ENCODE measurements at places on chromosomes 5 and 9.

GRCh38 chr5:76069061-76069735, 14.0 kb upstream of the SV2C start:
- DNase-seq: no peak

DNA sequence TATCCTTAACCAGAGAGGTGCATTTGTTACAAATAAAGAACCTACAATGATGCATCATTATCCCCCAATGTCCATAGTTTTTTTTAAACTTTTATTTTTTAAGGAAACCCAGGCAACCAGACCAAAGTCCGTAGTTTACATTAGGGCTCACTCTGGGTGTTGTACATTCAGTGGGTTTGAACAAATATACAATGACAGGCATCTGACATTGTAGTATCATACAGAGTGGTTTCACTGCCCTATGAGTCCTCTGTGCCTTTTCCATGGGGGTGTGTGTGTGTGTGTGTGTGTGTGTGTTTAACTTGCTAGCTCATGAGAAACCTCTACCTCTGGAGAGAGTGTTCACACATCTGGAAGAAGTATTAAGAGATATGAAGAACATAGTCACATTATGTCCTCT, 141.5 kb downstream of the KDM4C start:
- no peak for DNase-seq

GRCh38 chr5:179378441-179379271, 33.4 kb upstream of the ADAMTS2 start:
- DNase-seq: no peak

DNA sequence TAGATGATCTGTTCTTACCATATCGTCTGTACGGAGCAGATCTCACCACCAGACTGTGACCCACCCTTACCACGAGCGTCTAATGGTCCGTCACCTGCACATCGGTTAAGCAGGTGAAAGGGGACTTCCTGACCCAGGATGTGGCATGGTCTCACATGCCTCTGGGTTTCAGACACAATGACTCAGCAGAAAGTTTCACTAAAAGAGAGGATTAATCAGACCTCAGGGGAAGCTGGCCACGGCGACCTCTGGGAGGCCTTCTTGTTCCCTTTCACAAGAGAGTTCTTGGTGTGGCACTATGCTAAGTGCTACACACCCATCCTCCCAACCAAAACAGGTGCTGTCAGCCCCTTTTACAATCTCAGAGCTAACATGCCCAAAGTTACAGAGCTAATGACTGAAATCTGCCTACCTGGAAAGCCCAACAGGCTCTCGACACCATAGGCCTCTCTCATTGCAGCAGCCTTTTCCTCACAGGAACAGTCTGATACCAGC, 41.6 kb downstream of the ADAMTS12 start:
- peak; percentile 97 for DNase-seq

DNA sequence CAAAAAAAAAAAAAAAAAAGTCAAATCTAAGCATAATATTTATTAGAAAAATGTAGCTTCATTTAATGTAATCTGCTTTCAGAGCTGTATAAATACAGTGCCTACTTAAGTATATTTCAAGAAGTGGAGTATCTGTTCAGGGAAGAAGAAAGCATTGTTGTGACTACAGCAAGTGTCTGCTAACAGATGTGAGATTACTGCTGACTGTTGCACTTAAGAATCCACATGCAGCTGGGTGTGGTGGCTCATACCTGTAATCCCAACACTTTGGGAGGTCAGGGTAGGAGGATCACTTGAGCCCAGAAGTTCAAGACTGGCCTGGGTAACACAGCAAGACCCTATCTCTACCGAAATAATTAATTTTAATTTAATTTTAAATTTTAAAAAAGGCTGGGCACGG, 19.0 kb downstream of the KDM3B start:
- DNase-seq: no peak

DNA sequence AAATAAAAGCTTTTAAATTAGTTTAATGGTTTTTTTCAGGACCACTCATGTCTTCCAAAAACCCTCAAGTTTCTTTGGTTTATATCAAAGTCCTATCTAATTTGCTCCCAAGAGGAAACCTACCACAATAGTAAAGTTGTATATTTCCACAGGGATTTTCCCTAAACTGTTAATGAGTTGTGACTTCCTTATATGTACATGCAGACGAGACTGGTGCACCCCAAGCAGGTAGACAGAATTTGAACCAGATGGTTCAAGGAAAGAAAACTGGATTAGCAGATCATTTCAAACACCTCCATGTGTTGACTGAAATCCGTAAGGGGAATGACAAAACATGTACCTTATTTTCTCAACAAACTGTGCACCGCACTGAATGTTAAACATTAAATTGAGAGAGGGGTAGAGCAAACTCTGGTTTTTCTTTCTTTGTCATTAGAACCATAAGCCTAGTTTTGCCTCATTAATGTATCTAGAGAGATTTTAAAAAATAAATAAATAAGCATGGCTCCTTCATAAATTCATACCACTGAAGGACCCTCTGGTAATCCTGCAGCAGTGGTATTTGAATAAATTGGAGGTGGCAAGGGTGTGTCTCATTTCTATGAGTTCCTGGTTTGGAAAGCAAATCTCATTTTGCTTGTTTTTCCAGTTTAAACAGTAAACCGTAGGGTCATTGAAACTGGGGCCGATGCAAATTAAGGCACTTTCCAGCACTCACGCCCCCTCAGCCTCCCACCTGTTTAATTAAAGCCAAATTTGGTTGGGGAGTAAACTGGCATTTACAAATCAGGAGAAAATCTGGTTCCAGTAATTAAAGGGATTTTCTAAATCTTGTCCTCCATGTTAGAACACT, 51.1 kb downstream of the ENC1 start:
- DNase-seq: no peak

GRCh38 chr5:161545344-161546094, 1.0 kb downstream of the GABRB2 start:
- DNase-seq: no peak

DNA sequence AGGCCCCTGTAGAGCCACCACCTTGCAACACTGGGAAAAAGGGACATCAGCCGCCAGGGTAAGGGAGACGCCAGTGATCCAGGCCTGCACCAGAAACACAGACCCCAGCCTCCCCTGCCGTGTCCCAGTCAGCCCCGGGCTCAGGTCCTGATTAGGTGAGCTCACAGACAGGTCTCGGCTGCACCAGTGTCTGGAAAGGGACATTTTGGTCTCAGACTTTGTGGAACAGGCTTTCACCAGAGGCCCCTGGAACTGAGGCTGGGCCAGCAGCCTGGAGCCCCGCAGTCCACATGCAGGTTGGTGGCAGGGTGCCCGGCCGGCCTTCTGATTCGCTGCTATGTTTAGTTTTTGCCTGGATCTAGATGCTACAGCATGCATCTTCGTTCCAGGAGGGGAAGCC, 369.0 kb upstream of the IRX4 start:
- DNase-seq: no peak

DNA sequence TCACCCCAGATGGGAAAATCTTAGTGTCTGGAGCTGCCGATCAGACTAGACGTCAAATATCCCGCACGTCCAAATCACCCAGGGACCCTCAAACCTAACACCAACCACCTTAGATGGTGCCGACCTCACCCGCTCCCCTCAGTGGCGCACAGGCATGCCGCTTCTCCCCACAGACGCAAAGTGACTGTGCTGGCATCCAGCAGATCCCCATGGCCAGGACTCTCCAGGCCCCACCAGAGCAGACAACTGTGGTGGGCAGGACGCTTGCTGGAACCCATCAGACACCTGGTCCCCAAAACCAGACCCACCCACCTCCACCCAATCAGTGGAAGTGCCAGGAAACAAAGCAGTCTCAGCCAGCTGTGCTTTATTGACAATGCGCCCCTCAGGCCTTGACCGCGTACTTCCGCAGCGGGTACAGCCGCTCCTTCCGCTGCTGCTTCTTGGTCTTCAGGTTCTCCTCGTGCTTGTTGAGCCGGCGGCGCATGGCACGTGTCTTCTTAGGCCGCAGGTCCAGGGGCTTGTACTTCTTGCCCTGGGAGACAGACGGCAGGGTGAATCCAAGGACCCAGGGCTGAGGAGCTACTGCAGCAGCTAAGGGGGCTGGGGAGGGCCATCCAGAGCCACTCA, 4.1 kb downstream of the RPL35 start:
- no peak for DNase-seq

GRCh38 chr5:74623006-74623611, 17.4 kb downstream of the ENC1 start:
- no peak for DNase-seq

- no peak for DNase-seq
Observed at GRCh38 chr9:76629205-76629990, 134.8 kb upstream of the PCA3 start.

DNA sequence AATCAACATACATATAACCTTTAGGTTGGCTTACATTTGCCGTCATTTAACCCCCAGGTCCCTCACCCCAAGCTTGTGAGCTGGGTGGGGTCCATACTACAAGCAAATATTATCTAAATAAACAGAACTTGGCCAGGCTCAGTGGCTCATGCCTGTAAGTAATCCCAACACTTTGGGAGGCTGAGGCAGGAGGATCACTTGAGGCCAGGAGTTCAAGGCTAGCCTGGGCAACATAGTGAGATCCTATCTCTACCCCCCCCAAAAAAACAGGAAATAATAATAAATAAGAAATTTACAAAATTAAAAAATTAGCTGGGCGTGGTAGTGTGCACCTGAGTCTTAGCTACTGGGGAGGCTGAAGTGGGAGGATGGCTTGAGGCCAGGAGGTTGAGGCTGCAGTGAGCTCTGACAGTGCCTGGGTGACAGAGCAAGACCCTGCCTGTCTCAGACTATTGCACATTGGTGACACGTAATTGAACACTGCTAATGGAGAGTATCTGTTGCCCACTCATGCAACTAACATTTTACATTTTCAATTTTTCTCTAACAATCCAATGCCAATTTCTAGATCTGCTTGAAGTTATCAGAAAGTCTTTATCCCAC, 18.9 kb downstream of the FNBP1 start:
- no peak for DNase-seq

DNA sequence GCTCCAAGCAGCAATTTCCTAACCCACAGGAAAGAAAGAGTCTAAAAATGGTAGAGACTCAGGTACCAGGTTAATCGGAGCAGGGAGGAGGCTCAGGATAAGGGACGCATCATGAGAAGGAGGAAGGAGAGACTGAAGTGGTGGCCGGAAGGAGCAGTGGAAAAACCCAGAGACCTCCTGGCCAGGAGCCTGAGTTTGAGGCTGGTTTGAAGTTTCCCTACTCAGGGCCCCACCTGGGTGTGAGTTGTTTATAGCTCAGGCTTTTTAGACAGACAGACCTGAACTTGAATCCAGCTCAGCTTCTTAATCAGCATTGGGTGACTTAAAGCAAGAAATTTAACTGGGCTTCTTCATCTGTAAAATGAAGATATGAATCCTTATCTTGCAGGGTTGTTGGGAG, 11.9 kb upstream of the AQP7 start:
- no peak for DNase-seq

GRCh38 chr9:4381744-4382143, 81.9 kb upstream of the GLIS3 start:
- no peak for DNase-seq

DNA sequence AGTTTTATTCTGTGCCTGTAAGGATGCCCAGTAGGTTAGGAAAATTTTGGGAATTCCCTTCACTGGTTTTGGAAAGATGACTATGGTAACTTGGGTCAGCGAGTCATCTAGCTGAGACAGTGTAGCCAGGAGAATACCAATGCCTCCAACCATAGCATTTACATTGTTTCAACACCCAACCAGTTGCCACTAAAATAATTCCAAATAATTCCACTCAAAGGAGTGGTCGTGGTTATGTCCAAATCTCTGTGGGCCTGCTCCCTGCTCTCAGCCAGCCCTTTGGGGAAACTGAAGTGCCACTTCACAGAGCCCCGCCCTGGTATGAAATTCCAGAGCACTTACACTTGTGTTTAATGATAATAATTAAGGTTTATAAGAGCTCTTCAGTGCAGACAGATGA, 310.5 kb downstream of the PLK2 start:
- peak; percentile 21 for DNase-seq

GRCh38 chr5:134073404-134073803, 41.1 kb upstream of the TCF7 start:
- peak; percentile 54 for DNase-seq

DNA sequence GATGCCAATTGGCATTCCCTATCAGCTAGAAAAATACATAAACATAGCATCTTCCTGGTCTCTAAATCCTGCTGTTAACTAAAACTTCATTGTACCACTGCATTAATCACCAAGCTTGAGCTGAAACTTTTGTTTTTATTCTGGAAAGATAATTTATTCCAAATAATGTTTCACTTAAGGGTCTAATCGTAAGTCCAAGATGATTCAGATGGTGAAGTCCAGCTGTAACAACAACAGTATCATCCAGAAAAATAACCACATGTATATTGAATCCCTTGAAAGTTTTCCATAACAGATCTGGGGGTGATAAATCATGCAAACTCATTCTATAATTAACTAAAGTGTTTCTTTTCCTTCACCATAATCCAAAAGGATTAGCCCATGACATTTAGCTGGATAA, 23.9 kb downstream of the RORB start:
- no peak for DNase-seq

DNA sequence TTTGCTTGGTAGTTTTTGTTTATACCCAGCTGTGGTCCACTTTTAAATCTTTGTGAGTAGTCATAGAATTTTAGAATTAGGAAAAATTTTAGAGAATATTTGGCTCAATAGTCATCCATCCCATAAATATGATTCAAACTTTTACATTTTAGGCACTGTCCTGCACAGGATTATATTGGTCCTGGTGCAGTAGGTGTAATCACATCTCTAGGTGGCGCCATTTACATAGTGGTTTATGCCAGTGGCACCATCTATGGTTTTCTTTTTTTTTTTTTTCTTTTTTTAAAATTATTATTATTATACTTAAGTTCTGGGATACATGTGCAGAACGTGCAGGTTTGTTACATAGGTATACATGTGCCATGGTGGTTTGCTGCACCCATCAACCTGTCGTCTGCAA, 260.7 kb upstream of the KCNN2 start:
- DNase-seq: peak; percentile 35

- peak; percentile 28 for DNase-seq
Observed at GRCh38 chr5:169695025-169695625, 58.0 kb downstream of the DOCK2 start.

DNA sequence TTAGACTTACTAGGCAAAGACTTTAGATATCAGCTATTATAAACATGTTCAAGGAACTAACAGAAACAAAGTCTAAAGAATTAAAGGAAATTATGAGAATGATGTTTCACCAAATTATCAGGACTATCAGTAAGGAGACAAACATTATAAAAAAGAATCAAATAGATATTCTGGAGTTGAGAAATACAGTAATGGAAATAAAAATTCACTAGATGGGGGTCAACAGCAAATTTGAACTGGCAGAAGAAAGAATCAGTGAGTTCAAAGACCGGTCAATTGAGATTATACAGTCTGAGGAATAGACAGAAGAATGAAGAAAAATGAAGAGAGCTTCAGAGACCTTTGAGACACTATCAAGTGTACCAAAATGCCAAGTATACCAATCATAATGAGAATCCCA, 9.6 kb upstream of the IL13 start:
- no peak for DNase-seq

DNA sequence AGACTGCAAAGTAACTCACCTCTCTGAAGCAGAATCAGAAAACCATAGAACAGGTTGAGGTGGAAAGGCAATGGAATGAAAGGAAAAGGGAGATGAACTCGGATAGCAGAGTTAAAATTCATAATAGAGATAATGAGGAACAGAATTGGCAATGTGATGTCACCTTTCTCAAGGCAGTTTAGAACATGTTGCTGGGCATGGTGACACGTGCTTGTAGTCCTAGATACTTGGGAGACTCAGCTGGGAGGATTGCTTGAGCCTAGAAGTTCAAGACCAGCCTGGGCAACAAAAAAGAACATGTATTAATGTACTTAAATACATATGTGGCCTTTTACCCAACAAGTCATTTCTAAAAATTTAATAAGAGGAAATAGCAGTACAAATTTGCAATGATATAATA, 81.6 kb upstream of the MIER3 start:
- DNase-seq: no peak

GRCh38 chr9:129816501-129817435, 7.2 kb downstream of the TOR1A start:
- no peak for DNase-seq

Data from PC-9 (cell line).